ENCODE measurements at places on chromosomes 7 and 10.

- DNase-seq: no peak
Measured at GRCh38 chr7:85177316-85177715, 9.5 kb downstream of the SEMA3D start.

DNA sequence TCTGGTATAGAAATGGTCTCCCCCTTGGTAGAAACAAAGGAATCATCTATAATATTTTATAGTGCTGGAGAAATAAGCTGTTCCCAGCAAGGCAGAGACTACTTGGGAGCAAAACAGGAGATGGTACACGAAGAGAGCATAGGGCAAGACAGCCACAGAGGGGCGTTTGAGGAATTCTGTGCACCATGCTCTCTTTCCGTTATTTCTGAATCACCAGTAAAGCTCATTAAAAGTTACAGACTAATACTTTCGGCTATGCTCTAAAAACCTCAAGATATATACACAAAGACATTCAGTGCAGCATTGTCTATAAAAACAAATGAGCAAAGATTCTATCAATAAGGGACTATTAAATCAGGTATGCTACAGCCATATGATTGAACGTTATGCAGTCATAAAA, 68.5 kb upstream of the FHIP2A start:
- DNase-seq: no peak

GRCh38 chr7:139571190-139571589, 47.7 kb downstream of the CLEC2L start:
- no peak for DNase-seq

GRCh38 chr10:6201516-6201975, 1.2 kb upstream of the PFKFB3 start:
- no peak for DNase-seq
